ENCODE measurements at places on chromosomes 5 and 9.

- peak; percentile 37 for DNase-seq
Observed at GRCh38 chr9:127417131-127418036, 6.8 kb upstream of the ZNF79 start.

- no peak for DNase-seq
Observed at GRCh38 chr5:154860123-154860522, 1.7 kb downstream of the CNOT8 start.

DNA sequence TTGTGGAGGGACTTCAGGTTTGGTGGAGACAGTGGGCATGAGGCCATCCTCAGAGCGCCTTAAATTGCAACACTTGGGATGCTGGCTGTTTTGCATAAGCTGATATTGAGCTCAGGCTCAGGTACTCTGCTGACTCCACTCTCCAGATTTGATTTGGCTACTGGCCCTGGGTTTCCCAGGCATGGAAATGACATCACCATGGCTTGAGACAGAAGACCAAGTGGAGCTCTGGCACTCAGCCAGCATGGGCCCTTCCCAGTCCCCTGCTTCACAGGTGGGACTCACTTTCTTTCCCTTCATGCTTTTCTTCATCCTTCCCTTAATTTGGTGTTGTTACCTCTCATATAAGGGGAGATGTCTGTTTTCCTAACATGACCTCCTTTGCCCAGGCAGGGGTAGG, 72.0 kb upstream of the IL12B start:
- DNase-seq, result peak; percentile 45

DNA sequence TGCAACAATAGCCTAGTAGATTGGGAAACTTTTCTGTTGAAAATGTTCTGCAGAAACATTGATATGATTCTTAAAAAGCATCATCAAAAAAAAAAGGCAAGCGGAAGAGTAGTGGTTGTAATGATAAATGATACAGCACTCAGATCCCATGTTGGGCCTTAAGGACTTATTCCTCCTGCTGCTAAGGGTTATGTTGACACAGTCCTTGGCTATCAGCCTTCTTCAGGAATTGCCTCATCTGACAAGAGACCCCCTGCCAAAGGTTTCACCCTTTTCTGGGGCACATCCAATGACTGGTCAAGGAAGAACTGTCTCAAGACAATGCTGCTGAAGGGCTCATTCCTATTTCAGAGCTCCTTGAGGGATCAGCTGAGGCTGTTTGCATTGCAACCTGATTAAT, 44.3 kb upstream of the MAMDC2 start:
- DNase-seq, result no peak

DNA sequence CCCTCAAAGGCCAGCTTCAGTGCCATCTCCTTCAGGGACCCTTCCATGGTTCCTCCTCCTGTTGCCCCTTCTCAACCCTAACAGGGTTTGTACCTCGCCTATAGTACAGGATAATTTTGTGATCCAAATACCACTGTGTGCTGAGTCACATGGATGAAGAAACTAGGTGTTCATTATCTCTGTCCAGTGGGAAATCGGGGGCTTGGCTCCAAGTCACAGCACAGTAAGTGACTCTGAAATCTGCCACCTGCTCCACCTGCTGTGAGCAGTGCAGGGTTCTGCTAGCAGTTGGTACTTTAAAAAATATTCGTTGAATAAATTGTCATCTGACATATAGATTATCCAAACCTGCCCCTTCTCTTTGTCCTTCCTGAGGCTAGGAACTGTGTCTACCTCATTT, 123.2 kb upstream of the OTULINL start:
- DNase-seq, result no peak

DNA sequence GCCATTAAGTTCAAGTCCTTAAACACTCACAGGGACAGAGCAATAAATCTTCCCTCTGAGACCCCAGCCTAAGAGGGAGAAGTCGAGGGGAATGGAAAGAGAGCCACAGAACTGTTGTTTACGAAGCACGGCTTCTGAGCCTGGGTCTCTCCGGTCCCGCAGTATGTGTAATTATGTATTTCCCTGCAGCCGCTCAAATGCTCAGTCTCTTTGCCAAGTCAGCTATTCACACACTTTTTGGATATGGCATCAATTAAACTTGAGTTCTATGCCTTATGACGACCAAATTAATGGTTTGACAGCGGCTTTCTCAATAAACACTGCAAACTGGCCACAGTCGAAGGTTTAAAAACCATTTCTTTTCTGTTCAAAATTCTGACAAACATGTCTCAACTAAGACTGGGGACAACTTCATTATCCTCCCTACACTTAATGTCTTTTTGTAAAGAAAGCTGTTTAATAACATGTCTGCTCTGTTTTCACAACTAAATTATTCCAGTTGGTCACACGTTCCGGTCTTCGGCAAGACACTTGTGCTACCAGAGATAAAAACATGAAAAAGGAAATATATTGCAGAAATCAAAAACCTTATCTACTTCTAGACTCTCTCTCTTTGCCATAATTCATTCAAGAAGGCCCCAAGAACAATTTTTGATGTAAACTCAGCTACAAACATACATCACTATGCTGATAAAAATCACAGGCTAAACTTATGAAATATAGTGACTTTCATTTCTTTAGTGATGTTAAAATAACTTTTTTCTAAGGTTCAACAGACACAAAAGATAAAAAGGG, 203.2 kb downstream of the GAPVD1 start:
- no peak for DNase-seq

DNA sequence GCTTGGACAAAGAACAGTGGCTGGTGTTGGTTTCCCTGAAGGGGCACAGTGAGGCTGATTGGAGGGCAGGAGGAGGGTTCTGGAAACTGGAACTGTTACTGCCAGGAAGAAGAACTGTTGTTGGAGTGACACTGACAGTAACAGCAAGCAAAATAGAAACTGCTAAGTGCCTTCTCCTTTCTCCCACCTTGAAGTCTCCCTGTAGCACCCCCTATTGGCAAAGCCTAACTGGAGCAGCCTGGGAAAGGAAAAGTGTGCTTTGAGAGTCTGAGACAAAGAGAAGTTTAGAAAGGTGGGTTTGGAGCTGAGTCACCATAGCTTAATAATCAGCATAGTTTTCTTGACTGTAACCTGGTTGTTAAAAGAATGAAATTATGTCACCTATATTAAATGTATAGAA, 2.5 kb upstream of the TMEM174 start:
- DNase-seq, result peak; percentile 44

DNA sequence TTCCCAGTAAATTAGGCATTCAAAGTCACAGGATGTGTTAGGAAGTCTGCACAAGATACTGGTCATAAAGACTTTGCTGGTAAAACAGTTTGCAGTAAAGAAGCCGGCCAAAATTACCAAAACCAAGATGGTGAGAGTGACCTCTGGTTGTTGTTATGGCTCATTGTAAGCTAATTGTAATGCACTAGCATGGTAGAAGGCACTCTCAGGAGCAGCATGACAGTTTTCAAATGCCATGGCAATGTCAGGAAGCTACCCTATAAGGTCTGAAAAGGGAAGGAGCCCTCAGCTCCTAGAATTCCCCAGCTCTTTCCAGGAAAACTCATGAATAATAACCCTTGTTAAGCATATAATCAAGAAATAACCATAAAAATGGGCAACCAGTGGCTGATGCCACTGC, 64.3 kb upstream of the TNC start:
- no peak for DNase-seq

- DNase-seq, result no peak
Observed at GRCh38 chr5:10607666-10608073, 43.8 kb downstream of the ANKRD33B start.

GRCh38 chr5:53424686-53425615, 55.5 kb upstream of the FST start:
- DNase-seq, result no peak

GRCh38 chr9:34276772-34277171, 52.3 kb downstream of the KIF24 start:
- peak; percentile 3 for DNase-seq

- no peak for DNase-seq
Observed at GRCh38 chr9:124269556-124269955, 11.8 kb downstream of the NEK6 start.

GRCh38 chr5:108762660-108763059, 15.0 kb downstream of the FER start:
- no peak for DNase-seq

Measured in DMS53 (cell line).